ENCODE measurements at places on chromosomes 12 and 14.

GRCh38 chr12:29050503-29050902 is 98.6 kb upstream of the FAR2 start:
- DNase-seq, result no peak

- DNase-seq, result no peak
Observed at GRCh38 chr12:124601706-124602105, 34.3 kb upstream of the NCOR2 start.

- DNase-seq, result peak; percentile 83
Observed at GRCh38 chr12:58359084-58359483, 417.7 kb downstream of the ATP23 start.

DNA sequence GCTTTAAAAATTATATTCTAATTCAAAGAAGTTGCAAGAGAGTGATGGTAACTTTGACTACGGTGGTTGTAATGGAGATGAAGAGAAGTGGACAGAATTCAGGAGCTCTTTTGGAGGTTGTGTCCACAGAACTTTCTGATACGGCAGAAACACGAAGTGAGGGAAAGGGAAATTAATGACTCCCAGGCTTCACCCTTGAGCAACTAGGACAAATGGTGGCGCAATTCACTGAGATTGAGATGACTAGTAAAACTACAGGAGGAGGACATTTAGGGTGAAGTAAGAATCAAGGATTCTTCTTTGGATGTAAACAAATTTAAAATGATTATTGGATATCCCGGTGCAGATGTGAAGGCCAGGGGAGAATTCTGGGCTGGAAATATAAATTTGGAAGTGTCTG is 212.6 kb downstream of the PTPRO start:
- DNase-seq, result peak; percentile 48

DNA sequence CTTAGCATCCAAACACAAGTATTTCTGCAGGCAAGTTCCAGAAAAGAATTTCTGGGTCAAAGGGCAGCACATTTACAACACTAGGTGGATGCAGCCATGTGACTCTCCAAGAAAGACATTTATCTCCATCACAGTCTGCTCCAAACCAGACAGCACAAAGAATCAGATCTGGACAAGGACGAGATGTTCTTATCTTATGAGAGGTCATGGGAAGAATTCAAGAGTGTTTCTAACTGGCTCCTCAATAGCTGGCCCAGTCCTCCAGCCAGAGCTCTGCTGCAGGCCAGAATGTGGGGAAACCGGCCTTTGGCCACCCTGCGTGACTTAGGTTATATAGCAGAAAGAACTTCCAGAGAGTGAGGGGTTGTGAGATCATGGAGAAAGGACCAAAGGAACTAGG is 17.4 kb downstream of the TMEM119 start:
- DNase-seq, result peak; percentile 65

DNA sequence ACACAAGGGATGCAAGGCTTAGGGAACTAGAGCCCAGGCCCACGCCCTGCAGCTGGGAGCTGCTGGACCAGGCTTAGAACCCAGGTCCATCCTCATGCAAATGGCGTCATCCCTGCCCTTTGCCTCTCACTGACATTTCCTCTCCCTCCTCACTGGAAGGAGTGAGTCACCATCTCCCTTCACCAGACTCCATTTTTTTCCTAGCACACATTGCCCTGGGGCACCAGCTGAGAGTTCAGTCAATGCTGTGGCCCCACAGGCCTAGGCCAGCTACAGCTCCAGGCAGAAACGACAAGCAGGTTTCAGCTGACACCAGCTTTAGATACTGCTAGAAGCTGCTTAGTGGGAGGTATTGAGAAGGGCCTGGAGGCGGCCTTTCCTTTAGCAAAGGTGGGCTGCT is 98.9 kb downstream of the RIMBP2 start:
- no peak for DNase-seq

GRCh38 chr14:80805136-80805535 is 136.4 kb downstream of the CEP128 start:
- peak; percentile 27 for DNase-seq

- DNase-seq, result no peak
Observed at GRCh38 chr14:54048736-54049135, 92.1 kb upstream of the BMP4 start.

GRCh38 chr14:37900561-37900960 is 305.1 kb downstream of the TTC6 start:
- no peak for DNase-seq

DNA sequence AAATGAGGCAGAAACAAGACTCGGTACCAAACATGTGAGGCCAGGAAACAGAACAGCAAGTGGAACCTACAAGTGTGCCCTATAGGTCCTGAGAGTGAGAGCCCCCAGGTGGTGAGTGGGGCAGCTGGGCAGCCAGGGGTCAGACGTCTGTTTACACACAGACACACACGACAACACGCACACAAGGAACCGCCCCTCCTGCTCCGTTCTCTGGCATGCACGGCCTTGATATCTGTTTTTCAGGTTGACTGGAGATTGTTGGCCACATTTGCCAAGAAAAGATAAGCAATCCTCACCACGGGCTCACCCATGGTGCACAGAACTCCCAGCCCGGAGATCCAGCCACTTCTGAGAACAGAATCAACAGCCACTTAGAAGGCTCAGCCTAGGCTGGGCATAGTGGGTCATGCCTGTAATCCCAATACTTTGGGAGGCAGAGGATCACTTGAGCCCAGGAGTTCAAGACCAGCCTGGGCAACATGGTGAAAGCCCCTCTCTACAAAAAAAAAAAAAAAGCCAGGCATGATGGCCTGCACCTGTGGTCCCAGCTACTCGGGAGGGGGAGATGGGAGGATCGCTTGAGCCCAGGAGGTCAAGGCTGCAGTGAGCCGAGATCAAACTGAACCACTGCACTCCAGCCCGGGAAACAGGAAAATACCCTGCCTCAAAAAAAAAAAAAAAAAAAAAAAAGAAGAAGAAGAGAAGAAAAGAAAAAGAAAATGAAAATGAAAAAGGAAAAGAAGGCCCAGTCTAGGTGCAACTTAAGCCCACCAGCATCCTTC is 19.4 kb upstream of the EIF5 start:
- no peak for DNase-seq

DNA sequence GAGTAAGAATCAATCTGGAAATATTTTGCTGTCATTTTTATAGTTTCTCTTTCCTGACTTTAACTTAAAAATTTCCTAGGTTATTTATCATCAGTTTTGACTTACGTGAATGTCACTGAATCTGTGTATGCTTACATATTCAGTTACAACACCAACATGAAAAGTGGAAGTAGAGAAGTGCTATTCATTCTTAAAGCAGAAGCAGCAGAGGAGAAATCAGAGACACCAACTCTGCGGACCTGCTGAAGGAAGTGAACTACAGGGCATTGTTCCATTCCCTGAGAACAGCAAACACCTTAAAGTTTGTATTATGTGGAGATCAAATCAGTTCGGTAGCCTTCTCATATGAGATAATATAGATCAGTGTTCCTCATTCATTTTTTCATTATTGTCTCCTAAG is 34.1 kb downstream of the RAD51B start:
- DNase-seq, result no peak

GRCh38 chr14:75854111-75854799 is 127.5 kb downstream of the TGFB3 start:
- no peak for DNase-seq

DNA sequence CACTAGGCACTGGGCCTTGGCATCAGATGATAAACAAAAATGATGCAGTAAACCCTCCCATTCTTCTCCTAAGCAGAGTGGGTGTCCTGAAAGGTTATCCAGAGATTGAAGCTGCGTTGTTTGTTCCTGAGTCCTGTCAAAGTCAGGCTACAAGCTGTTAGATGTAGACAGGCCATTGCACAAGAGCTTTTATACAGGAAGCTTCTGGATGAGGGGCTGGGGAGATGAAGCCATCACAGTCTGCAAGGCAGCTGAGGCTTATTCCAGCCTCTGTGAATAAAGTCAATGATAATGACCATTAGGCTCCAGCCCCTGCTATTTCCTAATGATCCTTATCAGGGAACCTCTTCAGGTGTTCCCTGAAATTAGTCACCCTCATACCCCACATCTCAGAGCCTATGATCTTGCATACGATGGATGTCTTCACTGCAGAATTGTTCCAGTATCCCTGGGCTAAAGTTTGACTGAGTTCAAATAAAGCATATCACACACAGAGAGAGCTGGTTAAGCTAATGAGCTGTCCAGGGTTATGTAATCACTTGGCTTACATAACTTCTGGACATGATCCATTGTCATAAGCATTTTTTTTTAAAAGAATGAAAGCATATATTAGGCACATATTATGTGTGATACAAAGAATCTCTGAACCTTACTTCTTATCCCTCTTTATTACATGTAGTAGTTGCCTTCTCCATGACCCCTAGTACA is 337.1 kb upstream of the OR4E1 start:
- no peak for DNase-seq

GRCh38 chr14:48974994-48975393 is 611.2 kb downstream of the RPS29 start:
- DNase-seq, result no peak

- peak; percentile 17 for DNase-seq
Observed at GRCh38 chr12:32273063-32273522, 126.3 kb upstream of the FGD4 start.

GRCh38 chr14:31895646-31896045 is 181.5 kb upstream of the ARHGAP5 start:
- DNase-seq, result no peak

- peak; percentile 95 for DNase-seq
Observed at GRCh38 chr12:15846887-15847286, 35.3 kb upstream of the STRAP start.

DNA sequence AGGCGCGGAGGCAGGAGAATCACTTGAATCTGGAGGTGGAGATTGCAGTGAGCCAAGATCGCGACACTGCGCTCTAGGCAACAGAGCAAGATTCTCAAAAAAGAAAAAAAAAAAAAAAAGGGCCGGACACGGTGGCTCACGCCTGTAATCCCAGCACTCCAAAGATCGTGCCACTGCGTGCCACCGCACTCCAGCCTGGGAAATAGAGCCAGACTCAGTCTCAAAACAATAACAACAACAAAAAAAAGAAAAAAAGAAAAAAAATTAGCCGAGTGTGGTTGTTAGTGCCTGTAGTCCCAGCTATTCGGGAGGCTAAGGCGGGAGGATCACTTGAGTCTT is 470 bp upstream of the RPL6 start:
- no peak for DNase-seq

DNA sequence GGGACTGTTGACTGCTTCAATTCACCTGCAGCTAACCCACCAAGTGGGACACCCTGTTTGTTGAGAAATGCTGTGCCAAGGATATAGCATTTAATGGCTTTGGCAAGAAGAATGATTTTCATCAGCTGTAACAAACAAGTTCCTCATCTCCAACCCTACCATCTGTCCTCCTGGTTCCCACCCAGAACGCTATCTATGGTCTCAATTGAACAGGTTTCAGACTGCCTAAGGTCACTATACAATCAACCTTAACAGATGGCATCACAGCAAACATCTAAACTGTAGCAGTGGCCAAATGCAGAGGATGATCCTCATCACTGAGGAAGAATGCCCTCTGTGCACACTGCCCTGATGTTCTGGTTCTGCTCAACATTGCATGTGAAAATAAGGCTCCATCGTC is 546.2 kb upstream of the FOXG1 start:
- DNase-seq, result no peak

DNA sequence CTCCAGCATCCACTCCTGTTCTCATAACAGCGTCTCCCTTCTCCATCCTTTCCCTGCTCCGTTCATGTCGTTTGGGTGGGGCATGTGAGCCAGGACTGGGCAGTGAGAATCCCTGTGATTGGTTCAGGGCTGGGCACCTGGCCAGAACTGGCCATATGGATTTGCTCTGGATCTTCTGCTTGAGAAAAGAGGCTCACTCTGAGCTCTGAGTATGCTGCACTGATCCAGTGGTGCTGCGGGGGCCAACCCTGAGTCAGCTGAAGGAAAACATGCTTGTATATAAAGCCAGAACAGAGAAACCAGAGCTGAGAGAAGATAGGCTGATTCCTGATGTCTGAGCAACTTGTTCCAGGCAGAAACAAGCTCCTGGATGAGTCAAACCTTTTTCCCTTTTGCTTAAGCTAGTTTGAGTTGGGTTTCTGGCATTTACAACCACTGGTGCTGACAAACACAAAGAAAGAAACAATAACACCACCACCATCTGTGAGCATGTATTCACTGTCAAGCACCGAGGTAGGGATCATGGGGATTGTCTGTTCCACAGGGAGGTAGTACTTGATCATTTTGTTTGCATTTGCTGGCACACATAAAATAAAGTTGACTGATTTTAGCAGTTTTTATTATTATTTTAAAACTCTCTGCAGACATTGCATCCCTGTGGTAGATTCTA is 14.0 kb upstream of the HPD start:
- DNase-seq, result peak; percentile 99

GRCh38 chr12:51421266-51421884 is 3.3 kb upstream of the SLC4A8 start:
- DNase-seq, result peak; percentile 79

DNA sequence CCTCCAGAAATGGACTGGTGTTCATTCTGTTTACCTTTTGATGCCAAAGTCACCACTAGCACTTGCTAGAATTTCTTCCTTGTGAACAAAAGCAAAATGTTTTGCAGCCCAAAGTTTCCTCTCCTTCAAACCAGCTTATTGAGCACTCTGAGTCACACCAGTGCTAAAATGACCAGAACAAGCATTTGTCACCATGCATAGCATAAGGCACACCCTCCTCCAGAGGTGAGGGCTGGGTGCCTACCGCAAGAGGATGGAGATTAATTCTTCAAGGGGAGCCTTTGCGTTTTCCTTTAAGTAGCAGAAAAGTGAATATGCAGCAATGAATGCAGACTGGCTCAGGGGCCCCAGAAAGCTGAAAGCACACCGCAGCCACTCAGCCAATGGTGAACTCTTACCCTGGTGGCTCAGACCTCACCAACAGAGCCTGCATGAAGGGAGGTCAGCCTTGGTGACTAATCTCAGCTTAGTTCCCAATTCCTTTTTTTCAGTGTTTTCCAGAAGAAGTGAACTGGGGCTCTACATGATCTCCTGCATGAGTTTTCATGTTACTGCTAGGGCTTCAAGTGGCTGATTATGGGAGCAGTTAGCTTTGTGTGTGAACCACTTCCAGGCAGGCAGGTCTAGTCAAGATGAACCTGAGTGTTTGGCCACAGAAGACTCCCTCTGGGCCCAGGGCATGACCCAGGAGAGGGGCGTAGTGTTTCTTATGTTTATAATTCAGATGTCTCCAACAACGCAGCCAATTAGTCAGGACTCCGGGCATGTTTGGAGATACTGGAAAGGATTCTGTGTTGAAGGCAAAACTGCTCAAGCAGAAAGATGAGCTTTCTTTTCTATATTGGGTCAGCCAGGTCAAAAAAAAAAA is 96.3 kb downstream of the PAX9 start:
- no peak for DNase-seq
